Hepatocyte (in vitro differentiated cells): ENCODE measurements at places on chromosomes 13 and 19. TPM values are rescaled to one million over a fixed set of nuclear protein-coding genes. Genes with fewer than 3 reads are reported as not detected.

GRCh38 chr13:101144808-101145419, 271.4 kb downstream of the NALCN start:
- peak; percentile 83 for DNase-seq

DNA sequence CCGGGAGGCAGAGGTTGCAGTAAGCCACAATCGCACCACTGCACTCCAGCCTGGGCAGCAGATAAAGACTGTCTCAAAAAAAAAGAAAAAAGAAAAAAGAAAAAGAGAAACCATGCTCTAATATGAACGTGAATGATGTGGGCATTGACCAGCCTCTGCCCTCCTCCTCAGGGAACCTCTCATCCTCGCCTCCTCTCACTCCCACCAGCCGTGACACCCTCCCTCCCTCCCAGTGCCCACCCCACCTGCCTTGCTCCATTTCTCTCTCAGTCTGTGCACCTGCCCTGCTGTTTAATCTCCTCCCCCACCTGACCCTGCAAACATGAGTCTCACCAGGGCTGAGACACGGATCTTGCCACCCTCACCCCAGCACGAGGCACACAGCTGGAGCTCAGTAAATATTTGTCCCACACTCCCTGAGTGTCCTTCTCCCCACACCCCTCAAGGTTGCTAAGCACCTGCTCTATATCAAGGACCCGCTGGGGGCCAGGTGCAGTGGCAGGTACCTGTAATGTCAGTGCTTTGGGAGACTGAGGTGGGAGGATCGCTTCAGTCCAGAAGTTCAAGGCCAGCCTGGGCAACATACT, 7.5 kb upstream of the BCAT2 start:
- DNase-seq = peak; percentile 50

- DNase-seq = no peak
These were observed 71.9 kb upstream of the ZNF507 start for GRCh38 chr19:32273483-32273882.

DNA sequence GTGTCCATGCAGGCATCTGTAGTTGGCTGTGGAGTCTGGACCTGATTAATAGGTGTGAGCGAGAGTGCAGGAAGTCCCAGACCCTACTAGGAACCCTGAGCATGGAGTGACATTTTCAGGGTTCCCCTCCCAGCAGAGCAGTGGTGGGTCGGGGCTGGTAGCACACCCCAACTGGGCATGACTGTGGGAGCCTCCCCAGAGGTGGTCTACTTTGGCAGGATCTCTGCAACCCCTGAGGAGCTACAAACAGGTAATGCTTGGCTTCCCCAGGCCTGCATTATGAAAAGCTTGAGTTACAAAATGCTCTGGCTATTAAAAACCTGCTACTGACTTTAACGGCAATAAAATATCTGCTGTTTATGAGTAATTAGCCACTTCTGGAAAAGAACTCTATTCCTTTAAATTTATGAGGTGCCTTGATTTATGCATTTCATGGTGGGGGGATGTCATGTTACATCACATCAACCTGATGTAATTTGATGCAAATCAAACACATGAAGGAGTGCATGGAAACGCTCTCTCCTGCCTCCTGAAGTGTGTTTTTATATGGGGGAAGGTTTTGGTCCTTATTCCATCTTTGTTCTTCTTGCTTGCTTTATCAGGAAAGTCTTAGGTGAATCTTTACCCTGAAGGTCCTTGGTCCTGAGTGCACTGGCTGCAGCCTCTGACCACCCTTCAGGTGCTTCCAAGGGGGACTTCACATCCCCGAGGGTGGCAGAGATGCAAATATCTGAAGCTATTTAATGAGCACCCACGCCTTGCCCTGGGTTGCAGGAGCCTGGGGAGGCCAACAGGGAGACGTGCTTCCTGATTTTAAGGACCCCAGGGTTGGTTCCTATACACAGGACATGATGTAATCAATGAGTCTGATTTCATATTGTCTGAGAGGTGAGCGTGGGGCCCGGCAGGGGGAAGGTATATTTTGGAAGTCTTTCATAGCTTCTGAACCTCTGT, 54.0 kb downstream of the ZNF536 start:
- DNase-seq = no peak

DNA sequence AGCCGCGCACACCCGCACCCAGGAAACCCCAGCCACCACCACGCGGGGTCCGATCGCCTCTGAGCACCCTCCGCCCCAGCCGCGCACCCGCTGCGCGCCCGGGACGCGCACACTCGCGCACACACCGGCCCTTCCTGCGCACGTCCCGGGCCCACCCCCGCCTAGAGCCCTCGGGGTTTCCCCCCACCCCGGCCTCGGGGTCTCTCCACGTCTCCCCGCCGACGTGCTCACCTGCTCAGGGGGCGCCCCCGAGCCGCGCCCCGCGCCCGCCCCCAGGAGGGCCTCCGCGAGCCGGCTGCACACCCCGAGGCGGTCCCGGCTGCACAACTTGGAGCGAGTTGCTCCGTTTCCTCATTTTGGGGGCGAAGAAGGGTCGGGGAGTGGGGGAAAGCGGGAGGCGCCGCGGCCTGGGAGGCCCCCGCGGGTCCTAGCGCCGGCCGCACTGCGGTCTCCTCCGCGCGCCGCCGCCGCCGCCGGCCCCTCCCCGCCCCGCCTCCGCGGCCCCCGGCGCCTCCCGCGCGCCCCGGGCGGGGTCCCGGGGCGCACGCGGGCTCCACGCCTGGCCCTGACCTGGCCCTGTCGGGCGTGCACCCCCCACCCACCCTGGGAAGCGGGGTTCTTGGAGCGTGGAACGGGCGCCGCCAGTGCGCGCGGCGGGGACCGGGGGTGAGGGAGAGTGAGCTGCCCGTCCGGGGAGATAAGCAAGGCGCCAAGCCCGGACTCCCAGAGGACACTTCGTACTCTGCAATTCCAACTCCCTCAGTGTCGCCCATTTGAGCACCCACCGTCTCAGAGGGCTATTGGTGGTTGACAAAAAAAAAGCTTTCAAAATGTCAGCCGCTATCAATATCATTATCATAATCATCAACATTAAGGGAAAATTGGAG, at the start of gene MATK:
MATK (minus strand) TSS at position 444 of the 887 bp plus-strand sequence. CDS start 1,246 bp downstream, outside the sequence.
- no peak for DNase-seq

DNA sequence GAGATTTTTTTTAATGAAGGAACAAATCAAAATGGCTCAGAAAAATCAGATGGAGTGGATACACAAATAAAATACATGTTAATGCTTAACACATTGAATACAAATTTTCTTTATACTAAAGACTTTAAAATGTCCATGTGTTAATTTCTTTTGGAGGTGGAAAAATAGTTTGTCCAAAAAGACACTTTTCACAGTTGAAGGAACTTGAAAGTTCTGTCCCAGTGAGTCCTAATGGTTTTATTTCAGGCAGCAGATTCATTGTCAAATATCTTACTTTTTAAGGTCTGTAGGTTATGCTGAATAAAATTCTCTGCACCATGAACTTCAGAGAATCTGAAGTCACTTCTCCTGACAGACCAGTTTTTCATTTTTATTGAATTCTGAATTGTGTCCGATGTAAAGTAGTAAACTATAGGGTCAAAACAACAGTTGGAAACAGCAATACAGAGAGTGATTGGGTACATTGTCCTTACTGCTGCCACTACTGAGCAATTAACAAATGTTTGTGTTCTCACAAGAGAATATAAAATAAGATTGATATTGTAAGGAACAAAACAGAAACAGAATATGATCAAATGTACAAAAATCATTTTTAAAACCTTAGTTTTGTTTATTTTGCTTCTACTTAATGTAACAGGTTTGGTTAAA, 1.6 kb downstream of the LPAR6 start:
- no peak for DNase-seq

DNA sequence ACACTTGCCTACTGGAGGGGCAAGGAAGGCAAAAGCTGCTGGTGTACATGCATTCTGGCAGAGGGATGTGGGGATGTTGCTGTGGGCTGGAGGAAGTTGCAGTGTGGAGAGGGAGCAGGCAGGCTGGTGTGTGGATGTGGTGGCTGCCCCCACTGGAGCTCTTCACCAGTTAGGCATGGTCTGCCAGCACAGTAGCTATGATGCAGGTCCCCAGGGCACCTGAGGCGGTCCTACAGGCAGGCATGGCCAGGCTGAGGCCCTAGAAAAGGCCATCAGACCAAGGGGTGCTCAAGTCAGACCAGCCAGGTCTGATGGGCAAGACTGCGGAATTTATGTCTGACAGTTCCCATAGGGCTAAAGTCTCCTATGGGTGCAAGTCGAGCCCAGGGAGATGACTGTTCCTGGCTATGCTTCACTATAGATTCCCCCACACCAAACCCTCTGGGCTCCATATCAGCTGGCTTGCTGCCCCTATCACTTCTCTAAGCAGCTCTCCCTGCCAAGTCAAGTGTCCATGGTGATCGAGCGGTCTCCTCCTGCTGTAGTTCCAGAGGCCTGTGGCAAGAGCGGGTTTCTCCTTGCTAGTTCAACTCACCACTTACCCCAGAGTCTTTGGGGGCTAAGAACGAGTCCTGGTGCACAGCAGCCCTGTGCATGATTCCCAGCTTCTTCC, 473.1 kb downstream of the TDRD3 start:
- DNase-seq = no peak

ICAM5 gene
- polyA plus RNA-seq = 0.57 and 3.3 TPM in 2 replicates

PSG5 gene
- polyA plus RNA-seq = 0.23 TPM in 1 of 2 replicates, not detected in the other

MYH14 gene
- polyA plus RNA-seq = 31.7 and 40.9 TPM in 2 replicates

POLRMT gene
- 59.5 and 60.7 TPM in 2 replicates for polyA plus RNA-seq

NLRP11 gene
- not detected in 2 replicates for polyA plus RNA-seq

PCSK4 gene
- polyA plus RNA-seq = 9.6 and 16.2 TPM in 2 replicates
